Stimulated activated CD4-positive, alpha-beta T cell treated with anti-CD3 and anti-CD28 coated beads, Interleukin-1b, Interleukin-23, amount 100 ng/mL, for 1 hour (primary cell): ENCODE measurements at places on chromosomes 3 and 15.

GRCh38 chr3:43105596-43106292 is at the start of gene POMGNT2:
POMGNT2 (minus strand) TSS chr3:43106079; CDS start chr3:43081431, 24,648 bp downstream.
- peak; percentile 65 for DNase-seq

GRCh38 chr3:23202203-23202920 is 765 bp upstream of the UBE2E2 start:
- DNase-seq, result no peak

GRCh38 chr15:90205886-90206285 is 4.8 kb downstream of the SEMA4B start:
- no peak for DNase-seq

- no peak for DNase-seq
Measured at GRCh38 chr15:28110481-28110881, 11.4 kb upstream of the OCA2 start.

DNA sequence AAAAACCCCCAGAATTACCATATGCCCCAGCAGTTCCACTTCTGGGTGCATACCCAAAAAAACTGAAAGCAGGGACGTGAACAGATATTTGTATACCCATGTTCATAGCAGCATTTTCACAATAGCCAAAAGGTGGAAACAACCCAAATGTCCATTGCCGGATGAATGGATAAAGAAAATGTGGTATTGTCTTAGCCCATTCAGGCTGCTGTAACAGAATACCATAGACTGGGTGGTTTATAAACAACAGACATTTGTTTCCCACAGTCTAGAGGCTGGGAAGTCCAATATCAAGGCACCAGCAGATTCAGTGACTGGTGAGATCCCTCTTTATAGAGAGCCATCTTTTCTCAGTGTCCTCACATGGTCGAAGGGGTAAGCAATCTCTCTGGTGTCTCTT is 182.1 kb upstream of the ANKRD28 start:
- no peak for DNase-seq

- DNase-seq, result no peak
Measured at GRCh38 chr15:38012894-38013293, 78.5 kb downstream of the TMCO5A start.

DNA sequence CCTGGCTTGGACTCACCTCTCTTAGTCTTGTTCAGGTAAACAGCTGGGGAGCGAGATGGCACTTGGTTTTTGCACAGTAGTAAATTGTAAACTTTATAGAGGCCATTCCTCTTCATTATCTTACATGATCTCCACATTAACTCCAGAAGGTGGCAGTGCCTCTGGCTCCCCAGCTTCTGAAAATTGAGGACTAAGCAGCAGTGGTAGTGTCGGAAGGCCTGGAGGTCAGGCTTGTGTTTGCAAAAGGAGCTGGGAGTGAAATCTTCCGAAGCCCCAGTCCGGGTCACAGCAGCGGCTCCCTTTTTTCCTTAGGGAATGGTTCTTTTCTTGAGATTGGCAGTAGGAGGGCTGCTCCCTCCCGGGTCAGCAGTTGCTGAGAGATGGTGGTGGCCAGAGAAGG is 85.7 kb downstream of the FNDC3B start:
- no peak for DNase-seq

DNA sequence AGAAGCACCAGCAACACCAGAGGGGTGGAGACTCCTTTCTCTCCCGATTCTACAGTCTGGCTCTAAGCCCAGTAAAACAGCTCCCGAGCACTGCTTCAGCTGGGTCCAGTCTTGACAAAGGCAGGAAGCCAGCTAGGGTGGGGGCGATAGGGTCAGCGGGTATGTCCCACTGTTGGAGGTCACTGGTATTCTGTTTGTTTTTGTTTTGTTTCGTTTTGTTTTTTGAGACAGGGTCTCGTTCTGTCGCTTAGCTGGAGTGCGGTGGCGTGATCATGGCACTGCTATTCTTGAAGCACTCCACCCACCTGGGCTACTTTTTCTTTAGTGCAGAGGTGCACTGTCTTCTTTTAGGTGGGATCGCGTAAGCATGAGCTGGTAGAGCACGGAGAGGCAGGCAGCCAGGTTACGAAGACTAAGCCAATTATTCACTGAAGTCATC is 16.3 kb downstream of the GCSAM start:
- no peak for DNase-seq
